Right ventricle myocardium inferior (tissue), 1 donor: ENCODE measurements at places on chromosomes 11 and 22.

DNA sequence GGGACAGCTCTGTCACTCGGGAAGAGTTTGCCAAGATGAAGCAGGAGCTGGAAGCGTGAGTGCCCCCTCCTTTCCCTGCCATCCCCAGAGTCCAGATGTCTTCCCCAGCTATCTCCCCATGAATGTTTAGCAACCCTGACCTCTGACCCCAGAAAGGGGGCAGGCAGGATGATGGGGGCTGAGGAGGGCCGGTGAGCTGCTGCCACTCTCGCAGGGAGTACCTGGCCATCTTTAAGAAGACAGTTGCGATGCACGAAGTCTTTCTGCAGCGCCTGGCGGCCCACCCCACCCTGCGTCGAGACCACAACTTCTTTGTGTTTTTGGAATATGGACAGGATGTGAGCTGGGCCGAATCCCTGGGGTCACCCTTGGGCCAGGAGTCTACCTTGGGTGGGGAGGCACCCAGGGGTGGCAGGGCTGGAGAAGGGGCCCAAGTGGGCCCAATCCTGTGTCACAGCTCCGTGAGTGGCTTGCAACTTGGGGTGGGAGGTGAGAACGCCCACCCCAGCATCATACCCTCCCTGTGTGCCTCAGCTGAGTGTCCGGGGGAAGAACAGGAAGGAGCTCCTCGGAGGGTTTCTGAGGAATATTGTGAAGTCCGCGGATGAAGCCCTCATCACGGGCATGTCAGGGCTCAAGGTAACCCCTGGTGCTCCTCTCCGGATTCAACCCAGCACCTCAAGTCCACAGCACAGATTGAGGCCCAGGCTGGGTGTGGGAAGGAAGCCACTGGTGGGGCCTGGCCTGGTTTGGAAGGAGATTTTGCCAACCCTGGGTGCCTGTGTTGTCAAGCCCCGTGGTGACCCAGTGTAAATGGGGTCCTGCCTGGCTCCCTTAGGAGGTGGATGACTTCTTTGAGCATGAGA is 7.5 kb downstream of the CFL1 start:
- peak; percentile 57 for DNase-seq

DNA sequence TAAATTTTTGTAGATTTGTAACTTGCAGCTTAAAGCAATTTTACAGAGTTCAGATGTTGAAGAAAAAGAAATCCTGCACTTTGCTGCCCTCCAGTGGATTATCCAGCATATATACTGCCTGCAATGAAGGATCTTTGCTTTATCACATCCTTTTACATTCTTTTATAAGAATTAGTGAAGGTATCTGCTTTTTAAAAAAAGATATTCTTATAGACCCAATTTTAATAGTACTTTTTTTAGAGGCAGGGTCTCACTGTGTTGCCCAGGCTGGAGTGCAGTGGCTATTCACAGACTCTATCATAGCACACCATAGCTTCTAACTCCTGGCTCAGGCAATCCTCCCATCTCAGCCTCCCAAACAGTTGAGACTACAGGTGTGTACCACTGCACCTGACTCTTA is 60.7 kb downstream of the TTC17 start:
- DNase-seq, result no peak

DNA sequence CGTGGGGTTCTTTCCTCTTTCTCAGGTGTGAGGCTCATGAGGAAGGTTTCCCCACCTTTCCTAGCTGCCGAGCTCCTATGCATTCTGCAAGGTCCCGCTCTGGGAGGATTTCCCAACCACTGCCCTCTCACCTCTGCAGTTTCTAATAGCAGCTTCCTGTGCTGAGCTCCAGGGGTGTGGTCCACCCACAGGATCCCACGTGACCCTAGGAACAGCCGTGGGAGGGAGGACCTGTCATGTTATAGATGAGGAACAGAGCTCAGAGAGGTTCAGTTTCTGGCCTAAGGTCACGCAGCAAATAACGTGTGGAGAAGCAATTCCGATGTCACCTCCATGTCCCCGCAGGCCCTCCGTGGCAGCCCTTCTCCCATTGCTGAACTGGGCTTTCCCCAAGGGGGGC is 38.5 kb downstream of the FLRT1 start:
- DNase-seq, result no peak

DNA sequence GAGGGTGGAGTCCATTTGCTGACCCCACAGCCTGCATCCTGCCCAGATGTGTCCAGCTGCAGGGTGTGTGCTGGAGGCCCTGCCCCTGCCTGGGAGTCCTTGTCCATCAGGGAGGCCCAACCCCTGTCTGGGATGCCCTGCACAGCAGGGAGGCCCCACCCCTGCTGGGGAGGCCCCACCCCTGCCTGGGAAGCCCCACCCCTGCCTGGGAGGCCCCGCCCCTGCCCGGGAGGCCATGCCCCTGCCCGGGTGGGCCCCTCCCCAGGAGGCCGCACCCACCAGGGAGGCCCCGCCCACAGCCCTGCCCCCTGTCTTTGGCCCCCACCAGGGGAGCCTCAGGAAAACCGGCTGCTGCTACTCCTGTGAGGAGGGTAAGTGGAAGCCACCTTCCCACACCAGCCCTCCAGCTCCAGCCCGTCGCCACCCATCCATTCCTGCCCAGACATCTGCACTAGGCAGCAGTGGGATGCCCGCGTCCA is 37.2 kb downstream of the MUC5B start:
- DNase-seq, result peak; percentile 26

DNA sequence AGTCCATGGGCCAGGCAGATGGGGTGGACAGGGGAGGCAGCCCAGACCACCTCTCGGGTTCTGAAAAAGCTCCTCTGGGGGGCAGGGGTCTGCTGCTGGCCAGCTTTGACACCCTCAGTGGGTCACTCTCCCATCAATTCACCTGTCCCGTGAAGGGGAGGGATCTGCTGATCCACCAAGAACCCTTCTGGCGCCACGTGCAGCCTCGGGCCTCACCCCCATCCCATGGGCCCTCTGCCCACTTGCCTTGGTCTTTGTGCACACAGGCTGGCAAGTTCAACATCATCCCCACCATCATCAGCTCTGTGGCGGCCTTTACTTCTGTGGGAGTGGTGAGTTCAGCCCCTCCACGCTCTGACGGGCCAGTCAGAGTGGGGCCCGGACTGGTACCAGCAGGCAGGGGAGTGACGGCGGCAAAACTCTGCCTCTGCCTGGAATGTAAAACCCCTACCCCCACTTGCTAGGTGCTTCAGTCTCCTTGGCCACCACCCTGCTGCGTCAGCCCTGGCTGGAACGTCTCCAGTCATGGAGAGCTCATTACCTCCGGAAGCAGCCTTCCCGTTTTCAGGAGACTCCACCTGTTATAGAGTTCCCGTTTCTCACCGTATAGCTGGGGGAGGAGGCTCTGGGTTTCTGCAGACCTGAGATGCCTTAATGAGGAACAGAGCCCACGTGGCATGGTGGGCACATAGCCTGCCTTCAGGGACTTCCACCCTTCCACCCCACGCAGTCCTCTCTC is 12.7 kb downstream of the PRG3 start:
- DNase-seq, result no peak
